Fibroblast of pulmonary artery (primary cell): ENCODE measurements at places on chromosomes 2 and 18.
A peak's percentile ranks its signal among the peaks of the same experiment; 100 is the strongest.

DNA sequence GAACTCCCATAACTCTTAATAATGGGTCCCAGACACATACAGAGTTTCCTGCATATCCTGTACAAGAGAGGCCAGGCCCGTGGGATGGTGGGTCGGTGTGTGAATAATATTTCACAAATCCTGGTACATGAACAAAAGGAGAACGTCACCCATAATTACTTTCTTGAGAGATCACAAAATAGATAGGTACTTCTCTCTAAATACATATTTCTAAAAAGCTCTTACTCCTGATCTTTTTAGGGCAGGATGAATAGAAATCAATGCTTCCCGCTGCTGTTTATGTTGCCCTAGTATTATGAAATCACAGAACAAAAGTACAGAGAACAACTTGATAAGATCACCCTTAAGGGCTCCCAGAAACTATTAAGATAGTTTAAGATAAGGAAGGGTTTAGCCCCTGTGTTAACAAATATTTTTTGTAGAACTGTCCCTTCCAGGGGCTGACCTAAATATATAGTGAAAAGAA is 5.4 kb downstream of the IRS1 start:
- DNase-seq = peak; percentile 43

DNA sequence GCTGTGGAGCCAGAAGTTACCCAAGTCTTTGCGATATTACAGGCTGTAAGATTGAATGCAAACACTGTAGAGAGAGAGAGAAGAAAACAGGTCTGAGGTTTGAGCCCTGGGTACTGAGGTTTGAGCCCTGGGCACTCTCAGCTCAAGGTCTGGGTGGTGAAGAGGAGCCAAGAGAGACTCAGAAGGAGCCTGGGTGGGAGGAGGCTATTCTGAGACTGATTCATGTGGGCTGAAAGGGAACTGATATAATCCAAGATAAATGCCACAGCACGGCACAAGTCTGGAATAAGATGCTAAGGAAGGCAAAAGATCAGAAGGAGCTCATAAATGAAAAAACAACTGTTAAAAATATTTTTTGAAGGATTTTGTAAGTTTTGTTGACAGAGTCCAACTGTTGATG is 407.6 kb upstream of the HS6ST1 start:
- DNase-seq = no peak

DNA sequence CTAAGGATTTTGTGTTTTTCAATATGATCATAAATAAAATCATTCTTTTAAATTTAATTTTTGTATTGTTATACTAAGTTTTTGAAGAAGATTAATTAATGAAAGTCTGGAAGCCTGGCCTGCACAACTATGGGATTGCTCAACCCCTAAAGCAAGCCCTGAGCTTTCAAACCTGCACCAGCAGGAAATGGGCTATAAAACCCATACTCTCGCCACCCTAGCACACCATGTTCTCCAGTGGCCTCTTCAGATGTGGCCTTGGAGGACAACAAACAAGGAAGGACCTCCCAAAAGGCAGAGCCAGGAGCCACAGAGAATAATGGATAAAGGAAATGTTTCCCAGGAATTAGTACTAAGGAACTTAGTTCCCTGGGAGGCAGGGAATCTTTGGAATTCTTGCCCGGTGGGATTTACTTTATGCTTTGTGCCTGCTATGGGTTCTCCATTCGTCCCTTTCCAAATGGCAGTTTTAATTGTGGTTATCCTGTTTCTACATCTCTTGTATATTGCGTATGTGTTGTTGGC is 212.5 kb downstream of the ZFP36L2 start:
- DNase-seq = no peak

- no peak for DNase-seq
These were observed 301.3 kb downstream of the HRH4 start for GRCh38 chr18:24761765-24762164.

DNA sequence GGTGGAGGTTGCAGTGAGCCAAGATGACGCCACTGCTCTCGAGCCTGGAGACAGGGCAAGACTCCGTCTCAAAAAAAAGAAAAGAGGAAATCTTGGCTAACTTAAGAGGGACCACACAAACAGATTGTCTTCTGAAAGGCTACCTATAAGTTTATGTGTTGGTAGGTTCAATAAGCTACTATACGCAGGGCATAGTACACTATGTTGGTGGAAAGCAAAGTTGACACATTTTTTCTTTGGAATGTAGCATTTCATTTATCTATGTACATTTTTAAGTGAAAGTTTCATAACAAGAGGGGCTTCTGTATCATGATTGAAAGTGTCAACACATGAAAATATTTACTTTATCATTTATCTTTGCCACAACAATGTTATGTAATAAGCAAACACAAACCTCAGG is 752.6 kb upstream of the ACVR2A start:
- DNase-seq = no peak

DNA sequence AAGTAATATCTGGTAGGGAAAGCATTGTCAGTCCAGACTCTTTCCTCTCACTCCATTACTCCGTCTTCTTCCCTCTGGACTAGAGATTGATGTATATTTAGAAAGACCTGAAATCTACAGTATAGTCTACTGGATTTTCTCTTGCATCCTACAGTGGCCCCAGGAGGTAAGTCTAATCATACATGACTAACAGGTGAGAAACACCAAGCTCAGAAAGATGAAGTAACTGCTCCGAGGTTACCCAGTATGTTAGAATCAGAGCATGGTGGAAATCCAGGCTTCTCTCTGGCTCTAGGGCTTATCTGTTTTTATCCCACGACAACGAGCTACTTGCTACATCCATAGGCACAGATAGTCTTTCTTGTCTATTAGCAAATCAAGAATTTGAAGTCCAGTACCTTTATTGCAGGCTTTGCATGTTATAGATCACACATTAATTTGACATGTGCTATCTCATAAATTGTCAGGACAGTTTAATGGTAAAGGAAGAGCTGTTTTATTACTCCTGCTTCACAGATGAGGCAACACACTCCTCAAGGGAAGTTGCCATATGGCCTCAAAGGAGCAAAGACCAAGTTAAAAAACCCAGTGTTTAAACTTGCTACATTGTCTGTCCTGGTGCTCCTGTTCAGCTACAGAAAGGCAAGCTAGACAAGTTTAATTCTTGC is 484.3 kb downstream of the THSD7B start:
- no peak for DNase-seq

GRCh38 chr2:44953499-44953883 is 12.0 kb downstream of the SIX3 start:
- DNase-seq = no peak

GRCh38 chr18:8750954-8751415 is 45.6 kb downstream of the MTCL1 start:
- peak; percentile 88 for DNase-seq

GRCh38 chr2:220006152-220006621 is 378.8 kb downstream of the SLC4A3 start:
- peak; percentile 72 for DNase-seq

DNA sequence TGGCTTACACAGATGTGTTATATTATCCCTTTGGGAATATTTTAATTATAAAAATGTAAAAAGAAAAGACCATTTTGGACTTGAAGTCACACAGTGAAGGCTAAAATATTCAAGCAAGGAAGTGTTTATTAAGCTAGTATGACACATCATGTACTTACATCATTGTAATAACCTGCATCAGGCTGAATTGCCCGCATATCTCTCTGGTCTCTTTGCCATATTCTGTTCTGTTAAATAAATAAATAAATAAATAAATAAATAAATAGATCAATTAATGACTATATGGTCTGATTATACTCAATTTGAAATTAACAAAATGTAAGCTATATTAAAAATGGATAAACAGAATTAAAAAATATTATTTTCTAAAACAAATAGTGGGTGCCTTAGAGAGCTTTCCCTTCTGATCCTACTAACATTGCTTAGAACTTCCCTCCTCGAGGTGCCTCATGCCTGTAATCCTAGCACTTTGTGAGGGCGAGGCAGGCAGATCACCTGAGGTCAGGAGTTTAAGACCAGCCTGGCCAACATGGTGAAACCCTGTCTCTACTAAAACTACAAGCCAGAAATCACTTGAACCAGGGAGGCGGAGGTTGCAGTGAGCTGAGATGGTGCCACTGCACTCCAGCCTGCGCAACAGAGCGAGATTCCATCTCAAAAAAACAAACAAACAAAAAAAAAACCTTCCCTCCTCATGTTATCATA is 42.0 kb downstream of the WDR33 start:
- DNase-seq = no peak

DNA sequence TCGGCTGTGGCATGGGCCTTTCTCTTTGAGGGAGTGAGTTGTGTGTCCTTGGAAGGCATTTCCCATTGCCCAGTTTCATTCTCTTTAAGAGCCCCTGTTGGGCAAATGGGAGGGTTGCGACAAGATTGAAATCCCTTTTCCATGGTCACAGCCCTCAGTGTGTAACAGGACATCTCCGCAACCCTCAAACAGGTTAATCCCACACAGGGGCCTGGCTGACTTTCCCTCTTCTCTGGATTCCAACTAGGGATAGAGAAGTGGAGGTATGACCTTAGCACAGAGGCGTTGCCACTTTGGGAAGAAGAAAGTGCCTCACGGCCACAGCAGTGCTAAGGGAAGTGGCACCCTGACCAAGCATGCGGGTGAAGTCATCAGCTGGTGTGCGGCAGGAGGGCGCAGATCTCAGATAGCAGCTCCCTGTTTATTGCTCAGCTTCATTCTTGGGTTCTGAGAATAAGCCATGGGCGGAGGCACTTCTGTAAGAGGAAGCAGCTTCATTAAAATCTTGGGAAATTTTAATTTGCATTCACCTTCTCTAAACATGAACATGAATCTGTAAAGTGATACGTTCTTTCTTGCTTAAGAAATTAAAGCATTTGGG is 256.5 kb downstream of the GBX2 start:
- DNase-seq = no peak

GRCh38 chr2:157441072-157441454 is 2.8 kb downstream of the CYTIP start:
- peak; percentile 56 for DNase-seq

- DNase-seq = no peak
These were observed 10.6 kb downstream of the RNU2-63P start for GRCh38 chr2:88005776-88006175.

GRCh38 chr18:68919900-68920299 is 122.0 kb downstream of the CCDC102B start:
- DNase-seq = no peak

DNA sequence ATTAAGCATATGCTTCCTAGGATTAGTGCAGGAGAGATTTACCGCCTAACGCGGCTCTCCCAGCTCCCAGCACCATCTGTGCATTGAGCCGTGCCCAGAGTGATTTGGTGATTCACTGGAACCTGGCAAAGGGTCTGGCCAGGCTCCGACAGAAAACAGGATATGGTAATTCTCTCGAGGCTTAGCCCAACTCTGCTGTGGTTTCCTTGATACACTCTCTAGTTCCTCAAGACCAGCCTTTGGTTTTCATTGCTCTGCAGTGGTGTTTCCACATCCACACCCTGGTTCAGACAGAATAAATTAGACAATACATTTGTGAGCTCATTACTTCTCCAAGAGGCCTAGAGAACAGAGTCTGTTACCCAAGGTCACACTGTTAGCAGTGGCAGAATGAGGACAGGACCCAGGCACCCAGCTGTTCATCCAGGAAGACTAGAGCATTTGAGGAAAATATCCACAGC is 23.0 kb upstream of the SMAD2 start:
- peak; percentile 64 for DNase-seq

- no peak for DNase-seq
These were observed 25.4 kb upstream of the SCN7A start for GRCh38 chr2:166519391-166519962.

GRCh38 chr18:48493434-48494230 is 45.2 kb upstream of the CTIF start:
- DNase-seq = peak; percentile 47

DNA sequence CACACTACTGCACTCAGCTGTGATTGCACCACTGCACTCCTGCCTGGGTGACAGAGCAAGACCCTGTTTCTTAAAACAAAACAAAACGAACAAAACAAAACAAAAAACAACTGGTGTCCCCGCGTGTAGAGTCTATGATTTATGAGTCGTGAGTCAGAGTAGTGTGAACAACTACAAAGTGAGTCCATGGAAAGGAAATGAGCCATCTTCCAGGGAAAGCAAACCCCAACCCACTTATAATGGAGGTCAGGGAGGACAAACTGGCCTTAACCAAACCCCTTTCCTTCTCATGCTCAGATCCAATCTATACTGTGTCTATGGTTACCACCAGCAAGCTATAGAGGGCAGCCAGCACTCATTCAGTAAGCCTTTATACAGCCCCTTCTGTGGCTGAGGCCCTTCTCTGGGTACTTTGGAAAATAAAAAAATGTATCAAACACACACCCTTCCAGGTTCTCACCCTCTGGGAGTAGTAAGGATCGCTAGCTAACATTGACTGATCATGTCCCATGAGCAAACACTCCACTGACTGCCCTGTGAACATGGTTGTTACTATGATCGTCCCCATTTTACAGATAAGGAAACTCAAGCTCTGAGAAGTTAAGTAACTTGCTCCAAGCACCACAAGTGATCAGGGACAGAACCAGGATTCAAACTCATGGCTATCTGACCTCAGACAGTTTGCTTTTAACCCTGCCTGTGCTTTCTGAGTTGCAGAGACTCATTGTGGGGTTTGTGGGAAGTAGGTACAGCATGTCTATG is 24.7 kb upstream of the COLEC12 start:
- DNase-seq = peak; percentile 70

GRCh38 chr2:147636886-147637285 is 207.9 kb upstream of the ACVR2A start:
- no peak for DNase-seq

- DNase-seq = no peak
These were observed 193.0 kb downstream of the ACTR3 start for GRCh38 chr2:114082731-114083433.

- no peak for DNase-seq
These were observed 197.5 kb upstream of the NRP2 start for GRCh38 chr2:205484764-205485163.

DNA sequence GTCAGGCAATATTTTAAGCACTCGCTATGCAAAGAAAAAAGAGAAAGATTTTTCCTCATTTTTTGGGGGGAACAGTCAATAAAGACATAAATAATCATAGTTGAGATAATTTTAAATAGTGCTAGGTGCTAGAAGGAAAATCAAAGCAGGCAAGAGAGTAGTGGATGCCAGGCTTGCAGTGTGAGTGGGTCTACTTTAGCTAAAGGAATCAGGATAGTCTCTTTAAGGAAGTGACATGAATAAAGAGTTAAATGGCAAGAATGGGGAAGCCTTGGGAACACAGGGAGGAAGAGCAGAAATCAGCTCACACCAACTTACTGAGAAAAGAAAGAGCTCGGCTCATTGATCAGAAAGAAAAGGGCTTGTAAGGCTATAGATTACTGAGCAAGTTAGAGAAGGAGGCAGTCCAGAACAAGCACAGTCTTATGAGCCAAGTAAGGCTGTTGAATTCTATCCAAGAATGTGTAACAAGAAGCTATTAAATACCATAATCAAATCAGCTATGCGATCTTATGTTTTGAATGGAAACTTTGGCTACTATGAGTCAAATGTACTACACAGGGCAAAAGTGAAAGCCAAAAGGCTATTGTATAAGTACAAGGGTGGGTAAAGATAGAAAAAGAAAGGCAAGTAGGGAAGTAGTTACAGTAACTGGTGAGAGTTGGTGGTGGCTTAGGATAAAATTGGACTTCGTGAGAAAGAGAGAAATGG is 833.8 kb upstream of the PIK3C3 start:
- DNase-seq = peak; percentile 81

GRCh38 chr2:201347138-201347537 is 10.0 kb downstream of the FLACC1 start:
- no peak for DNase-seq
